ENCODE measurements at places on chromosomes 2 and 18.

GRCh38 chr2:28471214-28471613, 24.6 kb upstream of the PLB1 start:
- DNase-seq, result no peak

- no peak for DNase-seq
Measured at GRCh38 chr2:35822716-35823115, 532.9 kb upstream of the CRIM1 start.

GRCh38 chr2:166545473-166545872, 51.4 kb upstream of the SCN7A start:
- no peak for DNase-seq

- DNase-seq, result no peak
Measured at GRCh38 chr2:187329586-187329985, 118.5 kb downstream of the CALCRL start.

GRCh38 chr2:39858677-39859076, 79.6 kb upstream of the THUMPD2 start:
- no peak for DNase-seq

GRCh38 chr2:226274143-226274542, 525.5 kb downstream of the IRS1 start:
- peak; percentile 6 for DNase-seq

GRCh38 chr2:217775920-217776503, 226.8 kb downstream of the TNS1 start:
- DNase-seq, result no peak

- no peak for DNase-seq
Measured at GRCh38 chr2:129087133-129087813, 768.6 kb upstream of the HS6ST1 start.

- DNase-seq, result no peak
Measured at GRCh38 chr2:85178980-85179411, 45.8 kb downstream of the TCF7L1 start.

DNA sequence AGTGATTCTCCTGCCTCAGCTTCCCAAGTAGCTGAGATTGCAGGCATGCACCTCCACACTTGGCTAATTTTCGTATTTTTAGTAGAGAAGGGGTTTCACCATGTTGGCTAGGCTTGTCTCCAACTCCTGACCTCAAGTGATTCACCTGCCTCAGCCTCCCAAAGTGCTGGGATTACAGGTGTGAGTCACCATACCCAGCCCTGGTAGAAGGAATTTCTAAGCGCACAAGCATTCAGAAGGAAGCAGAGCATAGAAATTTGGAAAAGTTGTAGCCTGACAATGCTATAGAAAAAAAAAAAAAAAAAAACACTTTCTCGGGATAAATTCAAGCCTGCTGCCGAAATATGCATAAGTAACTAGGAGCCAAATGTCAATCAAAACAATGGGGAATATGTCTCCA, 249.4 kb downstream of the GRB14 start:
- no peak for DNase-seq

GRCh38 chr2:273333-273732, 8.6 kb downstream of the ACP1 start:
- DNase-seq, result no peak

DNA sequence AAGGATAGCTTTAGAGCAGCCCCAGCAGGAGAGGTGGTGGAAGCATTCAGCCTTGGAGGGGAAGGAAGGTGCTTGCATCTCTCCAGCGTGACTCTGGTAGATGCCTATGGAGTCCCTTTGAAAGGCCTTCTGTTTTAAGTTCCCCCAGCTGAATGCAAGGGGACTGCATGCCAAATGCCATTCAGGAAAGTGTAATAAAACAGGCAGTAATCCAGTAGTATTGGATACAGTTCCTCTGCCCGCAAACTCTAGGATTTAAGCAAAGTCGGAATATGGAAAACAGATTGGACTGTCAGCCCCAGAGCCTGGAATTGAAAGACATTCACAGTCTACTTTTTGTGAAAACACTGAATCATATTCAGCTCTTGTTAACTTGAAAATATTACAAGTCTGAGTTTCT, 125.2 kb upstream of the GAREM1 start:
- DNase-seq, result no peak

DNA sequence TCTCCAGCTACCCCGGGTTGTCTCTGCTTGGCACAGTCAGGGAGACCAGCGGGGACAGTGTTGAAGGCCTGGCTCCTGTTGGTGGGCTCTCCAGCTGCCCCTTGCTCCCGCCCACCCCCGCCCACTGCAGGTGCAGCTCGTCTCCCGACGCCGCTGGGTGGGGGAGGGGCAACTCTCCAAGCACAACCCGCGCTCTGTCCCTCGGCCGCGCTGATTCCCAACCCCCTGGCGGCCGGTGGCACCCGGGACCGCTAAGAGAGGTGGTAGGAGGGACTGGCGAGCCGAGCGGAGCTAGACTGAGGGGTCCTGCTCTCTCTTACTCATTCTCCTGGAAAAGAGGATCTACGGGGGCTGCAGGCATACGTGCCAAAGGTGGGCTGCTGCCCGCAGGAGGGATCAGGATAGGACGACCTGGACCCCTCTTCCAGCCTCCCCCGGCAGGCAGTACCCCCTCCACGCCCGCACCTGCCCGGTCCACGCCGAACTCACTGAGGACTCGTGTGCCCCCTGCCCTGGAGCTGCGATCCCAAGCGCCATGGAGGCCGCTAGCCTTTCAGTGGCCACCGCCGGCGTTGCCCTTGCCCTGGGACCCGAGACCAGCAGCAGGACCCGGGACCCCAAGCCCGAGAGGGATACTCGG, 44.5 kb downstream of the DDX18 start:
- DNase-seq, result no peak

DNA sequence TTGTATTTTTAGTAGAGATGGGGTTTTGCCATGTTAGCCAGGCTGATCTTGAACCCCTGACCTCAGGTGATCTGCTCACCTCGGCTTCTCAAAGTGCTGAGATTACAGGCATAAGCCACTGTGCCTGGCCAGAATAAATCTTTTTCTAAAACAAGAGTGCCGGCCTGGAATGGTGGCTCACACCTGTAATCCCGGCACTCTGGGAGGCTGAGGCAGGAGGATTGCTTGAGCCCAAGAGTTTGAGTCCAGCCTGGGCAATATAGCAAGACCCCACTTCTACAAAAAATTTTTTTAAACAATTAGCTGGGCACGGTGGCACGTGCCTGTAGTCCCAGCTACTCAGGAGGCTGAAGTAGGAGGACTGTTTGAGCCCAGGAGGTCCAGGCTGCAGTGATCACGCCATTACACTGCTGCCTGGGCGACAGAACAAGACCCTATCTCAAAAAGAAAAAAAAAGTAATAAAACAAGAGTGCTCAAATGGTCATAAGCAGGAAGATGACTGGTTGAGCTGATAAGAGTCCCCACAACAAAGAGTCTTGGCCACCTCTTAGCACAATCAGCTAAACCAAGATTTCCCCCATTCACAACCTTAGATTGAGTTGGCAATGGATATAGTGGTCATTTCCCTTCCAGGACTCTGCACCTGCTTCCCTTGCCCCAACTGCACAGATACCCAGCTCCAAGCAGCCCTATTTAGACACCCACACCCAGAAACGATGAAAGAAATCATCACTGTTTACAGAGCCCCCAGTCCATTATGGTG, 5.8 kb upstream of the UCN start:
- DNase-seq, result no peak

- no peak for DNase-seq
Measured at GRCh38 chr2:236158969-236159777, 9.0 kb downstream of the GBX2 start.

DNA sequence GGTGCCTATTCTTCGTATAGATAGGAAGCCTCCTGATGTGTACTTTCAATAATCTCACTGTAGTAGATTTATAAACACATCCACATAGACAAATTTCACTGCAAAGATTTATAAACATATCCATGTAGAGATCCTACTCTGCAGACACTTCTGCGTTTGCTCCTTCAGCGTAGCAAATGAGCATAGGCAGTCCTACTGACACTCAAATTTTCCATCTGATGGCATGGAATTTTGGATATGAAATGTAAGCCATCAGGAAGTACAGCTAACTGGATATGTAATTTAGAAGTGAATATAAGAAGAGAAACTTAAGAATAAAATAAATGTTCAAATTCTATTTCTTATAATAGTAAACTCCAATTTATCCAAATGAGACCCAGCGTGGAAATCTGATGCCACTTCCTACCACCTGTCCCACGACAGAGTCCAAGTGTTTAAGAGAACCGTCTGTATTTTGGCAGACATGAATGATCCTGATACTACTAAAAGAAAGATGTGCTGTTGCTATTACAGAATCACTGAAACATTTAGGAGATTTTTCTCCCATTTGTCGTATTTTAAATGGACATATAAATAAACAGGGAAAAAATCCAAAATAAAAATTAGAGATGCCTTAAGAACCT, 86.0 kb downstream of the DTNA start:
- no peak for DNase-seq

GRCh38 chr2:143058851-143059250, 70.4 kb upstream of the ARHGAP15 start:
- no peak for DNase-seq

- peak; percentile 93 for DNase-seq
Measured at GRCh38 chr2:185456517-185456916, 282.1 kb upstream of the FSIP2 start.

GRCh38 chr2:64996871-64997307, 7.7 kb downstream of the SLC1A4 start:
- no peak for DNase-seq

DNA sequence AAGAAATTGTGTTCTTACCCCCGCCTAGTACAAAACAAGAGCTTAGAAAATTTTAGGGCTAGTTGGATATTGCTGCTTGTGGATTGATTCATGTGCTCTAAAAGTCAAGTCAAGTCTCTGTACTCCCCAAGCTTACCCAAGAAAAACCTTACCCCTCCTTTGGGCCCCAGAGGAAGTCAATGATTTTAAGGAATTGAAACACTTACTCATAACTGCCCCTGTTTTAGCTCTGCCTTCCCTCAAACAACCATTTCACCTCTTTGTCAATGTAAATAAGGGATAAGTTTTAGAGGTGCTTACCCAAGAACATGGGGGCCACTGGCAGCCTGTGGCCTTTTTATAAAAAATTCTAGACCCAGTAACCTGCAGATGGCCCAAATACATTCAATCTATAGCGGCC, 136.6 kb upstream of the RMP24 start:
- no peak for DNase-seq

DNA sequence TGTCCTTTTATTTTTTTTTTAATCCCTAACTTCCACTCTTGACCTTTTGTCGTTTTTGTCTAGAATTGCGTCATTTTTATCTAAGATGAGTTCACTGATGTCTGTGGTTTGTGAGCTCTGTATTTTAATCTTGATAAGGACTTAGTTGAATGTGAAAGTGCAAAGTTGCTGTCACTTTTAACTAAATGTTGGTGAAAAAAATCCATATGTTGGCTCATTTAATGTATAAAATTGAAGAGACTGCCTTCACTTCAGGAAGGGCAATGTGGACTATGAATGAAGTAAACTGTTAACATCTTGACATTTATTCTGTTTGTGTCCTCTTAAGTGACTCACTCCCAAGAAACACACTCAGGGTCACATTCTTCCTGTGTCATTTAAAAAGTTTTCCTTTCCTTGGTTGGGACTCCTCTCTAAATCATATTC, 256.6 kb upstream of the RASGRP3 start:
- DNase-seq, result peak; percentile 29

DNA sequence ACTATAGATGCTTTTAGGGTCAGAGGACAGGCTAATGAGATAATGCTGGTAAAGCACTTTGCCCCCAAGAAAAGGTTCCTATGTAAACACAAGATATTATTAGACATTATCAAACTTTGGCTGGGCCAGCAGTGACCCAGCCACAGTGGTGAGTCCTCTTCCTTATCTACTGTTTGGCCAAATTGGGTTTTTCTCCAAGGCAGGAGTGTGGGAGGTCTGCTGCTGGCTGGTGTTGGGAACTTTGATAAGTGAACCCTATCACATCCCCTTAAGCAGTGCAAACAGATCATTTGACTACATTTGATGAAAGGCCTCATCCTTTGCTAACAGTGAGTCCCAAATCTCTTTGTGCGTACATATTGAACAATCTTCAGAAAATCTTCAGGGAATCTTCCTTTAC, 16.2 kb downstream of the FZD7 start:
- DNase-seq, result no peak

DNA sequence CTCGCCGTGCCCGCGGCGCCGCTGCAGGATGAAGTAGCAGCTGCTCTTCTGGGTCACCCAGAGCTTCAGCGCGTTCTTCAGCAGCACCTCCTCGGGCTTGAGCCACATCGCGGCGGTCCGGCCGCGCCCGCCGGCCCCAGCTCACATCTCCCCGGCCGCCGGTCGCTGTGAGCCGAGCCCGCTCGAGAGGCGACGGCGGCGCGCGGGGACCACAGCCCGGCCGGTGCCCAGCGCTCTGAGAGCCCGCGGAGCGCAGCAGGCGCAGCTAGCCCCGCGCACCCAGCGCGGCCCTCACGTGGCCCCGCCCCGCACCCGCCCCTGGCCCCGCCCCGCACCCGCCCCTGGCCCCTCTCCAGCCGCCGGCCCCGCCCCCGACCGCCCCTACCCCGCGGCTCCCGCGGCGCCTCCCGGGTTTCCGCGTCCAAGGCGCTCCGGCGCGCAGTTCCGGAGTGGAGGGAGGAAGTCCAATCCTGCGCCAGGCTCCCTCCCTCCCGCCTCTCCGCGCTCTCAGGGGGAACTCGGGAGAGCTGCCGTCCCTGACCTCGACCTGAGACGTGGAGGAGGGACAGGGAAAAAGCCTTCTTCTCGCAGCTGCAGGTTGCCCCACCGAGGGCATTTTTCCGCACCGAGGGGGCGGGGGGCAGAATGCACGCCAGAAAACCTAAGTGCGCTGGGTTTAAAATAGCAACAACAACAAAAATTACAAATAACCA, at the start of gene TBC1D8:
TSS of gene TBC1D8 (minus strand) at position 237 of the 713 bp plus-strand sequence. CDS start at position 108, 129 bp downstream.
- DNase-seq, result peak; percentile 81

GRCh38 chr18:22503803-22504202, 86.1 kb upstream of the CTAGE1 start:
- peak; percentile 86 for DNase-seq

- DNase-seq, result no peak
Measured at GRCh38 chr2:9525266-9525665, 30.4 kb downstream of the ADAM17 start.

DNA sequence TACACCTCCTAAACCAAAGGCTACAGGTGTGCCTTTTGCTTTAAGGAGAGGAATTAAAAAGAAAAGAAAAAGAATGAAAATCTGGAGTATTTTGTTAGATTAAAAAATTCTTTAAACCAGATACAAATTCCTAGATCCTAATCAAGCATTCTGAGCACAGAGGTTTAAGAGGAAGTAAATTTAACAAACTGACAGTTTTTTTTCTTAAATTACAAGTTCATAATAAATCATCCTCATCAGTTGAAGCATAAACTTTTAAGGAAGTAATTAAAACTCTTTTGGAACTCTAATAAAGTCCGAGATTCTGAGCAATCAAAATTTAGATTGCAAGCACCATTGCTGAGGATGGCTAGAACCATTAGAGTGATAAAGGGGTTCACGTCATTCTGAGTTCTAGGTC, 75.1 kb downstream of the POLE4 start:
- no peak for DNase-seq

Data from HCEC 1CT (cell line).